Activated CD4-positive, alpha-beta memory T cell treated with anti-CD3 and anti-CD28 coated beads, Interleukin-2, amount 10 ng/mL, durations not matched to agents 7 days and 5 days (primary cell): ENCODE measurements at places on chromosomes 5 and 9. TPM values are rescaled to one million over a fixed set of nuclear protein-coding genes. Genes with fewer than 3 reads are reported as not detected.

- H3K4me1 ChIP-seq, result no peaks in the 10 kb centered on the region
- H3K4me3 ChIP-seq, result no peak overlapping the region
- DNase-seq, result no peak
- no peaks in the 10 kb centered on the region for H3K36me3 ChIP-seq
These were observed 342.8 kb upstream of the CCNG1 start for GRCh38 chr5:163094492-163095180.

DNA sequence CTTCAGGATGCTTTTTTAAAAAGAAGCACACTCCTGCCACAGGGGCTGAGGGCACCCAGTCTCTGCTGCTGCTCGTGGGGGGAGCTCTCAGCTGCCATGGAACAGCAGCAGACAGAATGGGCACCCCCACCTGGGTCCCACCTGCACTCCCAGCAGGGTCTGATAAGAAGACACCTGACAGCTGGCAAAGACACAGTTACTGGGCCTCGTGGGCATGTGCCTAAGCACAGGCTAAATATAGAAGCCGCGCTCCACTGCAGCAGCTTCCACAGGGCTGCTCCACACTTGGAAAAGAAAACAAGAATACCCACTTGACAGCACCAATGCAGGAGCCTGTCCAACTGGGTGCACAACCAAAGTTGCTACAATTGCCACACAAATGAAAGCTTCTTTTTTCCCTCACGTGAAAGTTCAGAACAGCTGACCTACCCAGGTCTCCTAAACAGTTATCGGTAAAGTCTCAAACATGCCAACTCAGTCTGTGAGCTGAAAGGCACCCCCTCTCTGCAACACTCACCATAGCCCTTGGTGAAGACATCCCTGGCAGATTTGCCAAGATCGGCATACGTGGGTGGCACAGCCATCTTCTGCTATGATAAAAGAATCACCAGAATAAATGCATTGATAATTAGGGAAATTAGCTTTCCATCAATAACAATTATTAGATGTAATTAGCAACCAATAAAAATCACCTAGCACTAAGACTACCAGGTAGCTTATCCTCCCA lies 12.2 kb downstream of the VDAC1 start:
- H3K36me3 ChIP-seq, result peaks cover 31% of the 10 kb centered on the region
- no peaks in the 10 kb centered on the region for H3K27me3 ChIP-seq
- no peak overlapping the region for H3K27ac ChIP-seq
- no peak overlapping the region for H3K4me3 ChIP-seq
- DNase-seq, result no peak

DNA sequence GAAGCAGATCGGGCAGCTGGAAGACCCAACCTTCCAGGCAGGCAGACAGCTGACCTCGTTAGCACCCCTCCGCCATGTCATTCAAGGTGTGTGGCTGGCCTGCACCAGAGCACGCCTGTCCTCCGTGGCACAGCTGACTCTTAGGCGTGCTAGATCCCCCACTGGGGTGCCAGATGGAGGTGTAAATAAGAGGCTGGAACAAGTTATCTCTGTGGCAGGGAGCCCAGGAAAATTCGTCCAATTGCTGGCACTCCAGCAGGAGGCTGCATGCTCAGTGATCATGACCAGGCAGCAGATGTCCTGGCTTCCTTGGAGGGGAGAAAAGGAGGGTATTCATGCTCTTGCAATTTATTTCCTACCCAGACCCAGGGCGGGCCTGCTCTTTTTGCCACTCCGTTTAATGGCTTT lies 7.8 kb upstream of the ALDOB start:
- H3K4me3 ChIP-seq, result no peak overlapping the region
- peaks cover 18% of the 10 kb centered on the region for H3K27me3 ChIP-seq
- H3K36me3 ChIP-seq, result no peaks in the 10 kb centered on the region
- no peak for DNase-seq

GRCh38 chr5:109823597-109823996 lies 133.9 kb downstream of the MAN2A1 start:
- peaks cover 58% of the 10 kb centered on the region for H3K36me3 ChIP-seq
- H3K4me1 ChIP-seq, result no peaks in the 10 kb centered on the region
- H3K27me3 ChIP-seq, result no peaks in the 10 kb centered on the region

The FAT2 gene
- total RNA-seq, result not detected

The NUTM2G gene
- total RNA-seq, result not detected
